ELF-1 (cell line): ENCODE measurements at places on chromosomes 12 and 14.

GRCh38 chr14:100015251-100015655 is 50.0 kb upstream of the EVL start:
- no peak for DNase-seq

DNA sequence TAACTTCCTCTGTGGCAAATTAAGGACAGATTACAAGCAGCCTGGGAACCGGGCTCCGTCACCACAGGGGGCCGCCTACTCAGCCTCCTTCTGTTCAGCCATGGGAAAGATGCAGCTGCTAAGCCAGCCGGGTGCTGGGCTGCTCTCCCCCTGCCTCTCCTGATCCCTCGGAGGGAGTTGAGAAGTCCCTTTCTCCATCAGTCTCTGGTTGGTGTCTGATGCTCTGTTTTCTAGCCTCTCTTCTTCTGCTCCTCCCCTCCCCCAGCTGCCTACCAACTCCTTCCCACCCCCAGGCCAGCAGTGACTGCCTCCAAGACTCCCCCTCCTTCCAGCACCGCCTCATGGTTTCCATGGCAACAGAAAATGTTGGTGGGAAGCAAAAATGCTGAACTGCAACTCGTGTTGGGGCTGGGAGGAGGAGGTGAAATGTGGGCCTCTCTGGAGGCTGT is 486.7 kb downstream of the APAF1 start:
- peak; percentile 77 for DNase-seq

- DNase-seq = no peak
Observed at GRCh38 chr14:75511201-75511600, 11.1 kb upstream of the BATF start.

GRCh38 chr12:118526255-118527095 is 150.1 kb downstream of the SUDS3 start:
- no peak for DNase-seq

DNA sequence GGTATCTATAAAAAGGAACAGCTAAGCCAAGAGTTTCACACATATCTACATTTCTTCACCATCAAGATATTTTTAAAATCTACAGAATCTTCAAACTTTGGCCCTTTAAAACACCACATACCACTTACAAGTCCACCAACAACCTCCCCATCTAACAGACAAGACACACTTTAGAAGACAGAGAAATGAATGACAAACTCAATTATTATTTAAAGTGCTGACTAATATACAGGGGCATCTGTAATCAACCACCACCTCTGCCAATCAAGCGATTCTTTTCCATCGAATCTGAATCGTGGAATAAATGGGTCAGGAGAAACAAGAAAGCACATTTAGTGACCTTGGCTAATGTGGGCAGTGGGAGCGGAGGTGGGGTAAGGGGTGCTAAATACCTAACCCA is 7.7 kb downstream of the SETD3 start:
- no peak for DNase-seq

- DNase-seq = peak; percentile 55
Observed at GRCh38 chr12:53096089-53096741, 1.3 kb upstream of the IGFBP6 start.

- DNase-seq = no peak
Observed at GRCh38 chr12:31751085-31751484, 22.3 kb upstream of the AMN1 start.

DNA sequence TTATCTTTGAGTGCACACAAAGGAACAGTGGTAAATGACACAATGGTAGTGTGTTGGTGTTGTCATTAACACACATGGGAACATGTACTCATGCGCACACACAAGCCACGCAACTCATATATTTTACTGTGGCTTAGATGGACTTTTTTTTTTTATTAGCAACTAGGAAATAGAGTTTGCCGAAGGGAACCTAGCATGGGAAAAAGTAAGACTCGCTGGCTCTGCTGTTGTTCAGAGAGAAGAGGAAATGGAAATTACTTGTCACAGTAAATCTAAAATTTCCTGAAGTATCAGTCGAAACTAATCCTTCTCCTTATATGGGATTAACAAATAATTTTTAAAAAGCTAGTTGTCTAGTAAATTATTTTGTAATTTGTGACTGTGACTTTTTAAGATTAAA is 33.7 kb upstream of the IL22 start:
- DNase-seq = no peak

- no peak for DNase-seq
Observed at GRCh38 chr12:5523396-5524115, 91.6 kb downstream of the NTF3 start.

DNA sequence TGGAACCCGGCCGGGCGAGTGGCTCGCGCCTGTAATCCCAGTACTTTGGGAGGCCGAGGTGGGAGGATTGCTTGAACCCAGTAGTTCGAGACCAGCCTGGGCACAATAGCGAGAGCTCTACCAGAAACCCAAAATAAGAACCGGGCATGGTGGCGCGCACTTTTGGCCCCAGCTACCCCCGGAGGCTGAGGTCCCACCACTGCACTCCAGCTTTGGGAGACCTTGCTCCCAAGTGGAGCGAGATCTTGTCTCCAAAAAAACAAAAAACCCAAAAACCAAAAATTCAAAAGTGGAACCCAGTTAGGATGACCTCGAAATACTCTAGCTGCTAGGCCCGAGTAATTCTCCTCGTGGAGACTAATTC is 769 bp upstream of the VTI1B start:
- no peak for DNase-seq

DNA sequence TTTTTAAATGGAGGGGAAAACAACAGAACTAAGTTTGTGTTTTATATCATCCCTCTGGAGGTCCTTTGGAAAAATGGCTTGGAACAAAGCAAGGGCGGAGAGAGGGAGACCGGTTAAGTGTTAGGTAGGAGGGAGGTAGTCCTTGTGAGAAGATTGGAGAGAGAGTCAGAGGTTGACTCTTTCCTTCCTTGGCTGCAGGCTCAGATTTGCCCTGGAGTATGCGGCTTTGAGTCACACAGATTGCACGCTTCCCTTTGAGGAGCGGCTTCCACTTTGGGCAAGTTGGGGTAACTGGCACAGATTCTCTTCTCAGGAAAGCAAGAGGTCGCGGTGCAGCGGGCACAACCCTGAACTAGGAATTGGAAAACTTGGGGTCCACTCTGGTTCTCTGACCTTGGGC is 9.9 kb downstream of the SOCS2 start:
- DNase-seq = no peak

DNA sequence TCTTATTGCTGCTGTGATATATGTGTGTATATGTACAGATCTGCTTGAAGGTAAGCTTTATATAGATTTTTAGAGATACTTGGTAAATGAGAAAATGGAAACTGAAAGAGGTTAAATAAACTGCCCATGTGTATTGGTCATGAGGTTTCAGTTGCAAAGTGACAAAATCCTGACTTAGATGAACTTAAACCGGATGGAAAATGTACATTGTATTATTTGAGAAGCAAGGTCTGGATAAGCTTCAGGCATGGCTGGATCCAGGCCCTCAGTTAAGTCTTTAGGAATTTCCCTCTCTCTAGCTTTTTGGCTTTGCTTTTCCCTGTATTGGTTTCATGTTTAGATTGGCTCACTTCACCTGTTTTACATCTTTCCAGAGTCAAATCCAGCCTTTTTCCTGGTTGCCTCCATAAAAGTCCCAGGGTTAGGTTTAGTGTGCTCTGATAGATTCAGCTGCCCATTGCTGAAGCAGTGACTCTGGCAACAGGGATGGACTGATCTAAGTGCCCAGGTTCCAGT is 21.0 kb upstream of the MAP1LC3B2 start:
- DNase-seq = no peak

DNA sequence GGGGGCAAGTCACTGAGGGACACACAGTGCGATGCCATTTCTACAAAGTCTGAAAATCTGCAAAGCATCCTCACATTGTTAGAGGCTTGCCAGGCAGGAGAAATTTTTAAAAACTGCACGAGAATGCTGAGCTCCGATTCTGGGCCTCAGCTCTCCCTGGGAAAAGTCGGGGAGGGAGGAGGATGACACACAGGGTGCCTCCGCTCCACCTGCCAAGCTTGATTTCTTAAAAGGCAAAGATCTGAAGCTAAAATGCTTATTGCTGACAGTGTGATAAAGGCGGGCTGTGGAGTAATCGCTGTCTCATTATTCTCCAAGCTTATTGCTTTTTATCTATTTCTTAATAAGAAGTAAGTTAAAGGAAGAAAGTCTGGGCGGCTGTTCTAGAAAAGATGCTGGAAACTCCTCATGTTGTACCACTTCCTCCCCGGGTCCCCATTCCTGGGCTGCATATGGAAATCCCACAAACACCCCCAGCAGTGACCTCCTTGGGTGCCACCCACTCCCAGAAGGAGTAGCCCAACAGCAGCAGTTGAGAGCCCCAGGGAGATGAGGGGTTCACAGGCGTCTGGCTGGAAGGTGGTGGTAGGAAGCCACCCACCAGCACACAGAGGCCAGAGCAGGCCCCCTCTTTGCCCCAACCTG is 55.0 kb downstream of the CCDC85C start:
- no peak for DNase-seq

GRCh38 chr14:100802766-100803165 is 23.2 kb upstream of the MEG3 start:
- no peak for DNase-seq

- peak; percentile 71 for DNase-seq
Observed at GRCh38 chr12:6538420-6539313, 4.3 kb downstream of the GAPDH start.

GRCh38 chr12:112752303-112752702 is 39.2 kb upstream of the RPH3A start:
- no peak for DNase-seq

GRCh38 chr12:124648710-124649384 is 81.4 kb upstream of the NCOR2 start:
- no peak for DNase-seq

DNA sequence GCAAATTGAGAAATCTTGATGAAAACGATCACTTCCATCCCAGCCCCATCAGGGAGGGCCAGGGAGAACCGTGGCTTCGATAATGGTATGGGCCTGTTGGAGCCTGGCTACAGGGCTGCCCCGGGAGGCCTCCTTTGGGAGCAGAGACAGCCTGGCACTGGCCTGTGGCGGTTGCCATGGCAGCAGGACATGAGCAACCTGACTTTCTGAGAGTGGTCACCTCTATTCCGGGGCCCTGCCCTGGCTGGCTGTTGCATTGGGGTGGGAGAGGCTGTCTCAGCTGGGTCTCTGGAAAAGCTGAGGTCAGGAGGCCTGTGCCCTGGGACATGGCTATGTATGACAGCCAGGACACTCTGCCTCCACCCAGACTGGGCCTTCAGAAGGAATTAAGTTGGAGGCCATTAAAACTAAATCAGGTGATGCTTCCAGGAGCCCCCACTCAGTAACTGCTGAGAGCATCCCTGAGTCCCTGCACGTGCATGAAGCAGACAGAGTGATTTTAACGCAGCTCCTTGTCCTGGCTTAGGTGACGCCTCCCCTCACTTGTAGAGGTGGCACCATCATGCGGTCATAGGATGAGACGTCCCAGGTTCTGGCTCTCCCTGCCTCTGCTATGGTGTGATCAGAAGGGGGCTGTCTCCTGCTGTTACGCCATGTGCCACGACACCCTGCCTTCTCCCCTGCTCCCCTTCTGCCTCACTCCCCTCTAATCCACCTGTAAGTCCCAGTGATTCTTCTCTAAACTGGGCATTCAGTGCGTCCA is 126.3 kb downstream of the SLC25A47 start:
- no peak for DNase-seq

- DNase-seq = no peak
Observed at GRCh38 chr12:93944201-93944600, 204.2 kb upstream of the PLXNC1 start.

GRCh38 chr12:32864731-32865130 is 31.8 kb downstream of the PKP2 start:
- no peak for DNase-seq

DNA sequence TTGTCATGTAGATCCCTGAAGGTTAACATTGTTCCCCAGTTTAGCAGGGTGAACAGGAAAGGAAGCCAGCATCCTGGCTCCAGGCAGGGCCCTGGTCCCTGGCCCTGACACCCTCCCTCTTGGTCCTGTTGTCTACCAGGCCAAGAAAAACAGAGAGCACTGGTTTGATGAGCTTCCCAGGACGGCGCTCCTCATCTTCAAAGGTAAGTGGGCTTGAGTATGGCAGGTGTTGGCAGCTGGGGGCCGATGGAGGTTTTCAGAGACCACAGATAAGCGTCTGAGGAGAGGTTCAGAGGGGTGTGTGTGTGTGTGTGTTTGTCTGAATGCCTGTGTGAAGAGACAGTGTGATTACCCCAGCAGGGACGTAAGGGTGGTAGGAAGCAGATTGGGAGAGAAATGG is 56.3 kb downstream of the SLC8B1 start:
- no peak for DNase-seq

DNA sequence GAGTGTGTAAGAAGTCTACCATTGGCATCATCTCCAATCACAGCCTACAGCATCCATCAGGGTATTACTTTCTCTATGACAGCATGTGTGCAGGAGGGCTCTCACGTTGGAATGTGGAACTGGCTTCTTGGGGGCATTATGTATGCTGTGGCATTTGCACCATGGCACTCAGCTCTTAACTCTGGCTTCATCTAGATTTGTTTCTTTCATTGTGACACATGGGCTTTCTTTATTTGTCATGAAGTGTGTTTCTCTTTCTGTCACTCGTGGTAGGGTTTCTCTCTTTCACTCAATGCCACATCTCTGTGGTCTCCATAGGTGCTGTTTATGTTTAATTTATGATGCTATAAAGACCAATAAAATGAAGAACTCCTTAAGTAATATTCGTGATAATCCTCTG is 191.2 kb upstream of the GARIN2 start:
- no peak for DNase-seq

GRCh38 chr12:114993165-114993564 is 309.2 kb upstream of the TBX3 start:
- DNase-seq = no peak

DNA sequence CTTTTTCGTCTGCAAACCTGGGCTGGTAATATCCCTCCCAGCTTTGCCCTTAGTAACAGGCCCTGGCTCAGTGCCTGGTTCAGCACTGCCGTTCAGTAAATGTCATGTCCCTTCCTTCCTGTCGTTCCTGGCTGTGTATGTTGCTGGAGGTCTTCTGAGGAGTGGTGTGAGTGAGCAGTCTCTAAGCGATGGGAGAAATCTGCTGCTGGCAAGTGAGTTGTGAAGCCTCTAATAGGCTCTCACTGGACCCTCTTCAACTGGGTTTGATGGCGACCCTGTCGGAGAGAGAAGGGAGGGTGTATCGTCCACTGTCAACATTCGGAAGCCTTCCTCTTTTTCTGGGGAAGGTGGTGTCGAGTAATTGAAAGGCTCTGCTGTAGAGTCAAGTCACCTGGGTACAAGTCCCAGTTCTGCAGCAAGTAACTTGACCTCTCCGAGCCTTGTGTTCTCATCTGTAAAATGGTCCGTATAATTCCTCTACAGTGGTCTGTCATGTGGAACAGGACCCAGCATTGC is 62.8 kb downstream of the HRK start:
- DNase-seq = peak; percentile 20

GRCh38 chr14:58643366-58643765 is 5.6 kb downstream of the DACT1 start:
- no peak for DNase-seq

DNA sequence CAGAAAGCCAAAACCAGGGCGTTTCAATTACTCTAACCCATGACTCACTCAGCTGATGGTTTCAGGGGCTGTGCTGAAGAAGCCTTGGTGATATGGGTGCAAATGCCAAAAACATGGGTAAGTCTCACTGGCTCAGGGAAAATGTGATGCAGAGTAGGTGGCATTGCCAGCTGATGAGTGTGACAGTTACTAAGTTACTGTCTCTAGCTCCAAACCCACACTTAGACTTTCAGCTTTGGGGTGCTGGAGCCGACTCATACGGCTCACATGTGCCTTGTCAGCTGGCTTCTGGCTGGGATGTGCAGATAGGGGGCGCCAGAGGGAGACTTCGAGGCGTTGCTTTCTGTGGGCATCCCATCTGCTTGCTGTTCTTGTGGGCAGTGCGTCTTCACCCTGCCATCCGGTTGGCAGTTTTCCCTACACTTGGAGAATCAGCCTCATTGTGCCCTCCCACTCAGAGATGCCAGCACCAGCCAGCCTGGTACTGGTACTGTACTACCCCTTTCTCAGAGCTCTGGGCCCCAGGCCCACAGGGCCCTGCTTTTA is 11.1 kb upstream of the KRT7 start:
- peak; percentile 74 for DNase-seq
